Right ventricle myocardium superior (tissue), 1 donor: ENCODE measurements at places on chromosomes 5 and 9.

DNA sequence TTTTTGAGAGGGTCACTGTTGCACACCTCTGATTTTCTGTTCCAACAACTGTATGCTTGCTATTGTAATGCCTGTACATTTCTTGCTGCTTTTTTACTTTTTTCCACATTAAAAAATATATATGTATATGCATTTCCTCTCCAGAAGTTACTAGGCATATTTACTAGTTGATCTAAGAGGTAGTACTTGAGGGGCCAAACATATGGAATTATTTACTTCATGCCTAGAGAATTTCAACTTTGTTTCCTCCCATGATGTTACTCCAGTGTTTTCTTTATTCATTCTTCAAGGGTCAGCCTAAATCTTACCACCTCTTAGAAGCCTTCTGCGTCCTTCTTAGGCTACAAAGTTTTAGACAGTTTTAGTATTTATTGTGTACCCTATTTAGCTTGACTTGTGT, 122.7 kb downstream of the NMUR2 start:
- DNase-seq = no peak

DNA sequence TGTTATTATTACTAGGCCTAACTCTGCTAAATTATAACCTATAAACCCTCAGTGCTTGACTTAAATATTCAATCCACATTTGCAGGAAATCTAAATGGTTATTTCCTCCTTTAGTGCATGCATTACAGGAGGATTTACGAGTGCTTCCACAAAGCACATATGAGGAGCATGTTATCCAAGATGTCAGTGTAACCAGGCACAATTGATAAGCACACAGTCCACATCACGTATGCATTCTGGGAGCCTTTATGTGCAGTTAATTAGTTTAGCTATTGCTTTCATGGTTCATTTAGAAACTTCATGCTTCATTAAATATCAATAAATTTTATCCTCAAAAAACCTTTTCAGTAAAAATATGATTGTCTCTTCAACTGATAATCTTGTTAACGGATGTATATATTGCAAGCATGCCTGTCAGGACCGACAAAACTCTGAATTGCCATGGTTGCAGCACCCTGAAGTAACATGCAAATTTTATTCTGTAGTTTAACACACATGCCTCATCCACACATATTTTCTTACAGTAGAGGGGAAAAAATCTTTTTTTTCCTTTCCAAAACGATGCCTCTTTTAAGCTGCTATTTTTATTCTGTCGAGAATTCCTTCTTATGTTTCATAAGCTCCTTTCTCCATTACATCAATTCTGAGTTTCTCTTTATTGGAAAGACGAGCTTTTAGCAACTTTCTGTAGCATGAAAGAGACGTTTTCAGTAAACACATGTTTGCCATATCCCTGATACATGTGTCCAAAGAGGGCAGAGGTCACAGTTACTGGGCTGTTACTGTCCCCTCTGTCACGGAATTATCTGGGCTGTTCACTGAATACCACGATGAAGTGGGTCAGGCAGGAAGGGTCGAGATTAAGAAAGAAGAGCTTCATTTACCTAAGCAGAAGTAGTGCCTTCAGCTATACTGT, 142.0 kb downstream of the GLIS3 start:
- no peak for DNase-seq

GRCh38 chr9:15746905-15747304, 194.1 kb downstream of the CCDC171 start:
- DNase-seq = no peak

DNA sequence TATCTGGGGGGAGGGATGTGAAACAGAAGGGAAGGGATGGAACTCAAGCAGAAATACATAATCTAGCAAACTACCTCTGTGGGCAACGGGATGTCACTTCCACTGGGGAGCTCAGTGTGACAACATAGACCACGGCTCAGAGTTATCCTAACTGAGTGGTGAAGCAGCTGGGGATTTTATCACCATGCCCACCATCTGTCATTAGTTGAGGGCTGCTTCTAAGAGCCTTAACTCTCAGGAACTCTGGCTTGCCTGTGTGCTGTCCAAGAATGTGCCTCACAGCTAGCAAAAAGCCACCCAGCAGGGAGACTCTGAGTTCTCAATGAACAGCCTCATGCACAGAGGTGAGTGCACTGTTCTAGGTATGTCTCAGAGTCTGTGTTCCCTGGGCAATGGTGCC, 90.6 kb upstream of the CXCL14 start:
- no peak for DNase-seq

DNA sequence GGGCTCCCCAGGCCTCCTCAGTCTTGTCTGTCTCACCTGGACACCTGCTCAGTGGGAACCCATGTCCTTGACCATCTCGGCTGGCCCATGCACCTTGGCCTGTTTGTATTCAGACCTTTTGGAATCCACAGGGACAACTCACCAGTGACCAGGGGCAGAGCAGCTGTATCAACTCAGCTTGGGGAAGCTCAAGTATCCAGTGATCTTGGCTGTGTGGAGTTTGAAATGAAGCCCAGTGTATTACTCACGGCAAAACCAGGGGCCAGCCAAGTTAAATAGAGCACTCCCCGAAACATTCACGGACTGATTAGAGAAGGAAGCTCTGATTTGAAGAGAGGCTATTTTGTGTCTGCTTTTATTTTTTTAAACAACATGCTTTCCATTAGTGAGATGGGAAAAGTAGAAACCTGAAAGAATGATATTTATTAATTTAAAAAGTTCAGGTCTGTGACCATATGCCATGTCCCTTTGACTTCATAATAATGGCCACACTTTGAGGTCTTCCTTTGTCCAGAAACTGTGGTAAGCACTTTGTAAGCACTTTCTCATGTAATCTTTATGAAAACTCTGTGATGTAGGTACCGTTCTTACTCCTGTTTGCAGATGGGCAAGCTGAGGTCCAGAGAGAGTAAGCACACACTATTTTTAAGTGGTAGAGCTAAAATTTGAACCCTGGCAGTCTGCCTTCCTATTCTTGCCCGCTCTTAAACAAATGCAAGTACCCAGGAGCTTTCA, 656.5 kb downstream of the BNC2 start:
- peak; percentile 59 for DNase-seq

- no peak for DNase-seq
Observed at GRCh38 chr9:112720113-112720780, 2.3 kb upstream of the INIP start.

DNA sequence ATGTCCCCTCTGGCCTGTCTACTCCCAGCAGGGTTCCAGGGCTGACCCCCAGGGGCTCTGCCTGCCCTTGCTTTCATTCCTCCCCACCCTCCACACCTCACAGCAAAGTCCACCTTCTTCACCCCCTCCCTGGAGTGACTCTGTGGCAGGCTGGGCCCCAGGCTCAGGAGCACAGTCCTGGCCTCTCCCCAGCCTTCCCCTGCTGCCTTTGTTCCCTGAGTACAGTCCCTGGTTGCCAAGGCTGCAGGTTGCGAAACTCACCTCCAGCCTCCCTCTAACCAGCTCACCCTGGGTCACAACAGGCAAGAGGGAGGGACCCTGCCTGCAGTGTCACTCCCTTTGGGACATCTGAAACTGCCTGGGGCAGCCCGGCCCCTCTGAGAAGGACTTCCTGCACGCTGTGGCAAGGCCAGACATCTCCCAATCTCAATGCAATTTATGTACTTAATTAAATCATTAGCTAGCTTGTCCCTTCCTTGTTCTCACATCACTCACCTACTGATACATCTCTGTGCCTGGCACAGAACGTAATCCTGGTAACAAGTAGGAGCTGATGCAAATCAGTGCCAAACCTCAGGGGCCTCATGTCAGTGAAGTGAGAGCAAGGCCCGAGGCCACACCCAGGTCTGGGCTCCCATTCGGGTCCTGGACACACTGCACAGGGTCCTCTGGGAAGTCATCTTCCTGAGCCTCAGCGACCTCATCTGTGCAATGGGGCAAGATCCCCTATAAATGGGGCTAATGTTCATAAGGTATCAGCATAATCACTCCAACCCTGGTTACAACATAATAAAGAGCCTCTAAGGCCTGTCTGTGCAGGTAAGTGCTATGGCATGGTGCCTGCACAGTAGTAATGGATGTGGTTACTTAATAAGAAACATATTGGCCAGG, 27.3 kb upstream of the TRIM14 start:
- peak; percentile 71 for DNase-seq

DNA sequence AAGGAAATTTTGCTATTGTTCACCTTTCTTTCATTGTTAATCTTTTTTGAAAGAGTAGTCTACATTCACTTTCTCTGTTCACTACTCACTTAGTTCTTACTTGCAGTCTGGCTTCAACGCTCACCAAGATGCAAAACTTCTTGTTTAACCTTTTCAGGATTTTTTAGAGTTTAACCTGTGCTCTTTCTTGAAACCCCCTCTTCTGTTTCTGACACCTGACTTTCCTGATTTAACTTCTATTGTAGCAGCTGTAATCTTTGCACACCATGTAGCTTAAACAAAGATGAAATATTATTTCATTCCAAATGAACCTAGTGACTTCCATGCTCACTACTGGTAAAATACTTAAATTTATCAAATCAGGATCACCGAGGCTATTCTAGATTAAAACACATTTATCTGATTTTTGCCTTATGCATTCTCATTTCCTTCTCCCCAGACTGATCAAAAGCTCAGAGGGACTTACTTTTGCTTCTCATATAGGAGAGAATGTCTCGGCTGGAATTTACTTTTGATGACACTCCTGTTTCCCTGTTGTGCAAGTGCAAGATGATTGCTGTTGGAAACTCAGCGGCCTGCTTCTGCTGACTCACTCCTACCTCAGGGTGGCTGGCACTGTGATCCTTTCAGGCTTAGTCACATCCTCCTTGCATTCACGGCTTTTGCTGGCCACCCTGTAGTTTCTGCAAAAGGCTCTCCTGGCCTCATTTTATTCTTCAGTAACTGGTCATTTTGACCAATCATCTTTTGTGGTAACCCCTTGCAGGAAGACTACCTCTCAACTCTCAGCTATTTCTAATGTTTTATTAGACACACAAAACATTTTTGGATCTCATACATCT, 109.3 kb upstream of the IFNE start:
- DNase-seq = peak; percentile 49
